ENCODE measurements at places on chromosomes 7 and 10.

DNA sequence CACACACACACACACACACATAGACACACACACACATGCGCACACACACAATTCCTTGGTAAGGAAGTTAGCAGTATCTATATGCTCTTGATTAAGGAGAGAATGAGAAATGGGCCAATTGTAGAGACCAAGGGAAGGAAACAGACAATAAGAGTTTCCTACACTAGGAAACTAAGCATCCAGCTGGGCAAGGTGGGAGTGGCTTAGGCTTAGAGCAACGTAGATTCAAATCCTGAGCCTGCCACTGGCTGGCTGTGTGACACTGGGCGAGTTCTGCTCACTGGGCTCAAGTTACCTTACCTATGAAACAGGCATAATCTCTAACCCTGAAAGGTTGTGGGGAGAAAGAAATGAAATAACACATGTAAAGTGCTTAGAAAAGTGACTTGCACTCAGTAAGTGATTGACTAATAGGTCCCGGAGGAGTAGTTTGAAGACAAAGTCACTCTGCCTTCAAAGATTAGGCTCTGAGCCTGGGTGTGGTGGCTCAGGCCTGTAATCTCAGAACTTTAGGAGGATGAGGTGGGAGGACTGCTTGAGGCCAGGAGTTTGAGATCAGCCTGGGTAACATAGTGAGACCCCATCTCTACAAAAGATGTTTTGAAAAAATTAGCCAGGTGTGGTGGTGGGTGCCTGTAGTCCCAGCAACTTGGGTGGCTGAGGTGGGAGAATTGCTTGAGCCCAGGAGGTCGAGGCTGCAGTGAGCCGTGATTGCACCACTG lies 701.4 kb downstream of the PARD3 start:
- no peak for DNase-seq

GRCh38 chr10:117960345-117960935 lies 86.3 kb downstream of the RAB11FIP2 start:
- no peak for DNase-seq

GRCh38 chr7:140049339-140050024 lies 13.3 kb downstream of the PARP12 start:
- DNase-seq = no peak

GRCh38 chr10:74297389-74298080 lies 146.5 kb downstream of the ADK start:
- no peak for DNase-seq

DNA sequence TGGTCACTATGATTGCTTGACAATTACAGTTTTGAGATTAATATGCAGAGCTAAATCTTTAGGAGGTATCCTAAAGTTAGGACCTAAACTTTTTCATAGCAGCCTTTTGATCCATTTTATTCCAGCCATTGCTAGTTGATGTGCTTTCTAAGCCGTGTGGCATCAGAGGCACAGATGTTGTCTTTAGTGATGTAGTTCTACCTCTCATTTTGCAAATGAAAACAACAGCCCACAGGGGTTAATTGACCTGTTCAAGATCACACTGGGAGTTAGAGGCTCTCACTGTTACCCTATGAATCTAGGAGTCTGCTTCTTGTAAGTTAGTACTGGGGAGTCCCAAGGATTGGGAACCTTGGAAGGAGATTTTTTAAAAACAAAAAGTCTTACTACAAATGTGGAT lies 10.6 kb downstream of the AUTS2 start:
- DNase-seq = no peak

DNA sequence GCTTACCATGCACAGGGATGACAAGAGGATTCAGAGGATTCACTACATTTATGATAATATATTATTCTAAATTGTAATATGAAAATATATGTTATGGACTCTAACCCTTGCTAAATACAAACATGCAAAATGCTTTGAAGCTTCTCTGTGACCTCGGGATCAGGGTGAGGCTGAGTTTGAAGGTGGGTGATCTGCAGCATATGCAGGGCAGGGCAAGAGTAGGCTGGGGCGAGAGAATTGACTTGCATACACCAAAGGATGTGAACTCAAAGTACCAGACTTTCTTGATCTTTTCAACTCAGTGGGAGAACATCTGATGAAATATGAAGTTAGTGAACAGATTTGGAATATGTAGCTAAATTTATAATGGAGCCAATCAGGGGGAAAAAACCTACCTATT lies 57.0 kb downstream of the GPR158 start:
- DNase-seq = no peak

- DNase-seq = no peak
Measured at GRCh38 chr10:96090463-96090800, 39.7 kb upstream of the ZNF518A start.

GRCh38 chr7:49714182-49714581 lies 59.3 kb upstream of the VWC2 start:
- DNase-seq = no peak

- DNase-seq = no peak
Measured at GRCh38 chr7:159038066-159038465, 106.6 kb downstream of the VIPR2 start.

GRCh38 chr10:37222046-37222445 lies 96.6 kb downstream of the ANKRD30A start:
- DNase-seq = no peak

GRCh38 chr7:155809947-155810769 lies 2.1 kb downstream of the SHH start:
- DNase-seq = no peak

- DNase-seq = no peak
Measured at GRCh38 chr7:86149024-86149665, 494.6 kb upstream of the GRM3 start.

- DNase-seq = no peak
Measured at GRCh38 chr7:150417239-150417638, 33.2 kb upstream of the GIMAP8 start.

DNA sequence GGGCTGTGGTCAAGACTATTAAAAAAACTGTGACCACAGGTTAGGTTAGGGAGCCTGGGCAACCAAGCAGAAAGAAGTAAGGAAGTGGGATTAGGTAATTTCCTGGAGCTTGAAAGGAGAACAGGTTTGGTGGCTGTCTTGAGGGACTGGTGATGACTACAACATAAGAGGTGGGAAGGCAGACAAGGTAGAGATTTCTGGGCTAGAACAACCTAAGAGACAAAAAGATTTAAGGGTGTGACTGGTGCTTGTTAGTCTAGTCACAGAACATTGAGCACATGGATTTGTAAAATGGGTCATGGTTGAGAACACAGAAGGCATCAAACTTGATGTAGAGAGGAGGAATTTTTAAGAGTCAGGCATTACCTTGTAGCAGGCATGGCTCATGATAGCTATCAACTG lies 123.7 kb upstream of the ASAH2 start:
- no peak for DNase-seq

GRCh38 chr10:132168571-132169030 lies 18.1 kb upstream of the DPYSL4 start:
- DNase-seq = no peak

GRCh38 chr10:74293686-74294371 lies 142.8 kb downstream of the ADK start:
- DNase-seq = peak; percentile 61

DNA sequence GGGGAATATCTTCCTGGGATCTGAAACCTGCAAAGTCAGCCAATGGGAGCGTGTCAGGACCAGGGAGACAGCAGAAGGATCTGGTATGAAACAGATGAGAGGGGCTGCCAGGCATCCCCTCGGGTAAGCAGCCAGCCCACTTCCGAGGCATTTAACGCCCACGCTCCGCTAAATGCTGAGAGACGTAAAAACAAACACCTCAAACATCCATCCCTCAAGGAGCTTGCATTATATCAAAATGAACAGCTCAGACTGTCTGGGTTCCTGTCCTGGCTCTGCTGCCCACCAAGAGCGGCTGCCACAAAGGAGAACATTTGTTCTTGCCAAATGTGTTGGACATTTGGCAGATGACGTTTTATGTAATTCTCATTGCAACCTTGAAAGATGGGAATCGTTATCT lies 7.0 kb upstream of the SERPINE1 start:
- DNase-seq = no peak

GRCh38 chr7:30635798-30636197 lies 41.1 kb downstream of the GARS1 start:
- no peak for DNase-seq

DNA sequence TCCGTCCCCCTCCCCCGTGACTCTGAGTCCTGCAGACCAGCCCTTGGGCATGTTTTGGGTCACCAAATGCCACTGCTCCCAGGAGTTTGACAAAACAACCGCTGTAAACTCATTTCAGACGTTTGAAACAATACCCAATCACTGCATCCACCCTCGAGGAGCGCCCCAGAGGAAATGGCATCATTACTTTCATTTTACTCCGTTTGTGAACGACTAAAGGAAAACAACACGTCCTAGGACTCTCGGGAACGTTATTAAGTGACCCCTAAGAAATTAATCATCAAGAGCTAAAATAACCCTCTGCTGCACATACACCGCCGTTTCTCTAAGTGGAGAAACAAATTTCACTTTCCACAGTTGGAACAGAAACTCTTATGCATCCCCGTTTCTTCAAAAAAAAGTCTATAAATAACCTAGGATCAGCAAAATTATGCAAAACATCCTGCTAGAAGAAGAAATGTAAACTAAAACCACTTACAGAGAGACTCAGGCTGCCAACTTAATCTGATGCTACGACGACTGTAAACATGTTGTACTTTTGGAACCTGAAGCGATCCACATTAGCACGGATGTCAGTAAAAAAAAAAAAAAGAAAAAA lies 109.9 kb upstream of the EFCAB10 start:
- DNase-seq = no peak

DNA sequence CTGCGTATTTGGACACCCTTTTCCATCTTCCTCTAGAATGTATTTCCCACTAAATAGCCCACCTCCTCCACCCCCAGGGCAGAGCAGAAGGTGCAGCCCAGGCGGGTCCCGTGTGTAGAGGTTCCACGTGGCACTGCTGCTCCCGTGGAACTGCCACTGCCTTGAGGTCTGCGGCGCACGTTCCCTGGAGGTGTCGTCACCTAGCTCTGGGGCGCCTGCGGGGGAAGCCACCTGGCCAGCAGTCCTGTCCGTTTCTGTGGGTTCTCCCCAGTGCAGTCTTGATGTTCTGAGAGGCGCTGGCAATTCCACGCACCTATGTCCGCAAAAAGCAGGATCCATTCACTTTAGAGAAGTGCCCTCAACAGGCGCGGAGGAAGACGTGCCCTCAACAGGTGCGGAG lies 21.9 kb downstream of the BNIP3 start:
- no peak for DNase-seq

GRCh38 chr7:100785878-100786277 lies 41.4 kb downstream of the EPHB4 start:
- DNase-seq = no peak

DNA sequence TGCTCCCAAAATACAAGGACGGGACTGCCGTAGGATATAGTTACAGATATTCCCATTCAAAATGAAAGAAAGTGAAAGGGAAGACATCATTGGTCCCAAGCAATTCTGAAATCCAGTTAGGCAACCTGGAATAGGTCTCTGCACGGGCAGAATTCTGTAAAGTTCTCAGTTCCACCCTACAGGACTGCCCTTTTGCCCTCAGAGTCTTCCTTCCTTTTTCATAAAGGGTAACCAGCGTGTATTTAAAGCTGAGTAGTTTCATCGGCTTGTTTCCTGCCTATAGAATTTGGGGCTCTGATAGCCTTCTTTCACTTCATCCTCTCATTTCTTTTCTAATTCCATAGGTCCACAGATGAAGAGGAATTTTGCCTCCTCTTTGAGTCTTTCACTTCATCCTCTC lies 20.0 kb downstream of the COPG2 start:
- DNase-seq = no peak

DNA sequence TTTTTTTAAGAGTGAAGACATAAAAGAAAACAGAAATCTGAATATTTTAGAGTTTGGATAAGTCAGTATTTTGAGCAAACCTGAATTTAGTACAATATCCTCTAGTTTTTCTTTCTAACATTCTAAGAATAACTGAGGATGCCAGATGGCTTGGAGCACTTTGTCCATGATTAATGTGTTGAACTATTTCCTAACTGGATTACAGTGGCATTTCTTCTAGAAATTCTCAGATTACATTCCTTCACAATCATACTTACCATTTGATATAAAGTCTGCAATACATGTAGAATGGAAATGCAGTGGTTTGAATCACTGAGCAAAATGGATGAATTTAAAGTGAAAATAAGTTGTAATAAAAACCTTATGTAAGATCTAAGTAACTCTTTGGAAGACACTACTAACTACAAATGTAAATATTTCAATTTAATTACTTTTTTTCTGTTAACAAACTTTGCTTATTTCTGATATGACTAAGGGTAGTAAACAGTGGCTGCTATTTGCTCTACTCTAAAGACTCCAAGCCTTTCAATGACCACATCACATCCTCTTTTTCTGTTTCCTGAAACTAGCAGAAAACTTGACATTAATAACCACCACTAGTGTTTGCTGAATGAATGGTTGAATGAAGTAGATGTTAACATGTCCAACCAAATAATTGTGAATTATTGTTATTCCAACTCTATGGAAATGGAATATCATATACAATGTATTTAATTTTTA lies 102.8 kb downstream of the PRKG1 start:
- DNase-seq = peak; percentile 63

Measured in BJ (cell line).